ENCODE measurements at places on chromosomes 1 and 21. TPM values are rescaled to one million over a fixed set of nuclear protein-coding genes. Genes with fewer than 3 reads are reported as not detected.

The GON4L gene
- 34.2 TPM for total RNA-seq

The OR14K1 gene
- total RNA-seq = not detected

The PLA2G2C gene
- total RNA-seq = not detected

The PTPN7 gene
- total RNA-seq = not detected

GRCh38 chr1:111720274-111720976, 18.8 kb downstream of the INKA2 start:
- no peak for DNase-seq

GRCh38 chr1:21855257-21856096, 43.4 kb downstream of the LDLRAD2 start:
- no peak for DNase-seq

DNA sequence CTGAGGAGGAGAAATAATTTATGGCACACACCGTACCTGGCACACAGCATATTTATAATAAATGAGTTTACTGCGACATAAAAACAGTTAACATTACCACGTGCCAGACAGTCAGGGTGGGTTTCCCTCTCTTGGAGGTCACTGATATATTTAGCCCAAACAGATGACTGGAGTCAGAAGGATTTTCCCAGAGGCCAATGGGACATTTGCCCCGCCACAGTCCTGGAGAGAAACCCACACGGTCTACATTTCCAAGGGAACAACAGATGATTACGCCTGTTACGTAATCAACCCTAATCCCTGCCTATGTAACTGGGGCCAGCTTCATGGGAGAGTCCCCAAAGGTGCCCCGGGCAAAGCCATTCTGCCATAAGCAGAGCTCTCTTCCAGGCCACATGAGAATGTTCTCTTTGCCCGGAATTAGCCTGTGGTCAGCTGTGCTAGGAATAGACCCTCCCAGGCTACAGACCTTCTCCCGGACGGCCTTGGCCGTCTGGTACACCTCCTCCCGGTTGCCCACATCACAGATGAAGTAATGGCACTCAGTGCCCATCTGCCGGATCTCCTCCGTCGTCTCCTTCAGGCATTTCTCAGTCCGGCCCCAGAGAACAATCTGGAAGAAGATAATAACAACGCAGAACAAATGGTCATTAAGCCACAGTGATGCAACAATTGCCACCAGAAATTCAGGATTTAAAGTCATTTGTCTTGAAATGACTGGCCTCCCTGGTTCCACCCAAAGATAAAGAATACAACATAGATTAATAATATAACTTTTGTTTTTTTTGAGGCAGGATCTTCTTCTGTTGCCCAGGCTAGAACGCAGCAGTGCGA, 37.7 kb downstream of the DHRS3 start:
- DNase-seq = no peak

GRCh38 chr1:39173119-39173994, 31.1 kb upstream of the MACF1 start:
- no peak for DNase-seq

DNA sequence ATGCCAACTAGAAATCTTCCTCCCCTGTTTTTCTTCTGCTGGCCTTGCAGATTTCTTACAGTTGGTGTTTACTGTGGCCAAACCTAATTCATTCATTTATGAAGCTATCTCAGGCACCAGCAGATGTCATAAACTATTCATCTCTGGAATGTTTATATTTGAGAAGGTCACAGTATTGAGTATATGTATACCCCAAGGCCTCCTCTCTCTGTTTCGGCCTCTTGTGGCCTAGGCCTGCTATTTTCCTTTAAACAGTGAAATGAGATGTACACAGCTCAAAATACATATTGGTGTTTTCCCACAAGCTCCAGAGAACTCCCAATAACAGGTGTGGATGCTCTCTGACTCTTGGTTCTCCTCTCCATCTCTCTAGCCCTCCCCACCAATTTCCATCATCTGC, 520.7 kb upstream of the CAMK1G start:
- DNase-seq = no peak

DNA sequence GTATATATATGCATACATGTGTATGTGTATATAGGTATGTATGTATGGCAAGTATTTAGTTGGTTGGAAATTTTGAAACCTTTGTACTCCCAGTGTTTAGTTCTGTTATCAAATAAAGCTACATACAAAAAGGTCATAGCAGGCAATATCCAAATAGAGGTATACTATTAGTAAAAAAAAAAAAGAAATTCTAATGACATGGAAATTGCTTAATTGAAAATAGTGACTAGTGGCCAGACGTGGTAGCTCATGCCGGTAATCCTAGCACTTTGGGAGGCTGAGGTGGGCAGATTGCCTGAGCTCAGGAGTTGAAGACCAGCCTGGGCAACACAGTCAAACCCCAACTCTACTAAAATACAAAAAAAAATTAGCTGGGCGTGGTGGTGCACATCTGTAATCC, 351.6 kb upstream of the NR5A2 start:
- no peak for DNase-seq

The COL18A1 gene
- 1,199 TPM for total RNA-seq

- no peak for DNase-seq
Measured at GRCh38 chr1:244207042-244207934, 156.2 kb downstream of the ZBTB18 start.

DNA sequence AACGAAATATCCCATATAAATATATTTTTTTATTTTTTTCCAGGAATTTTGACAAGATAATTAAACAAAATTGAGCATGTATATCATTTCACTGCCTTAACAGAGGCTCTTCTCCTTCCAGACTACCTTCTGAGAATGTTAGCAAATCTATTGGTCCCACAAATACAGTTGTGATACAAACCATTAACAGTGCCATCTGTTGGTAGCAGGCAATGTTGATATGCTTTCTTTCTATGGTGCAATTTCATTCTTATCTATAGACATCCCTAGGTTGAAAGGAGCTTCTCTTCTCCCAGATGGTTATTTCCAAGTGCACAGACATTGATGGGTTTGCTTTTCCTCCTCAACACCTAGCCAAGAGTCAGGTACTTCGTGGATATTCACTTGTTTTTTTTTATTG, 303.6 kb downstream of the USH2A start:
- no peak for DNase-seq

DNA sequence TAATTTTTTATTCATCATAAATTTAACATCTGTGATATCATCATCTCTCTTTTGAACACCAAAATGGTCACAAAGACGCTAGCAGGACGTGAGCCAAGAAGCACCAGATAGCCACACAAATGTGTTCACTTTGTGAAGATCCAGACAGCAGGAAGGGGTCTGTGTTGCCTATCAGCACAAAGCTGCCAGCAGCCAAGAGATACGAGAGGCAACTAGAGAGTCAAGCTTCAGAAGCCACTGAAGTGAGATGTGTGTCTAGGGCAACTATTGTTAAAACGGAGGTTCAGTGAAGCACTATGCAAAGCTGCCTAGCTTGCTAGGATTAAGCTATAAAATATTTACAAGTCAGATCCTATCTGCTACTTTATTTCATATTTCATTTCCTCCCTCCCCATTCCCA, 45.3 kb downstream of the NDC1 start:
- DNase-seq = no peak

- DNase-seq = no peak
Measured at GRCh38 chr1:151953409-151954094, 40.1 kb downstream of the S100A10 start.

The PPIAL4G gene
- total RNA-seq = not detected

DNA sequence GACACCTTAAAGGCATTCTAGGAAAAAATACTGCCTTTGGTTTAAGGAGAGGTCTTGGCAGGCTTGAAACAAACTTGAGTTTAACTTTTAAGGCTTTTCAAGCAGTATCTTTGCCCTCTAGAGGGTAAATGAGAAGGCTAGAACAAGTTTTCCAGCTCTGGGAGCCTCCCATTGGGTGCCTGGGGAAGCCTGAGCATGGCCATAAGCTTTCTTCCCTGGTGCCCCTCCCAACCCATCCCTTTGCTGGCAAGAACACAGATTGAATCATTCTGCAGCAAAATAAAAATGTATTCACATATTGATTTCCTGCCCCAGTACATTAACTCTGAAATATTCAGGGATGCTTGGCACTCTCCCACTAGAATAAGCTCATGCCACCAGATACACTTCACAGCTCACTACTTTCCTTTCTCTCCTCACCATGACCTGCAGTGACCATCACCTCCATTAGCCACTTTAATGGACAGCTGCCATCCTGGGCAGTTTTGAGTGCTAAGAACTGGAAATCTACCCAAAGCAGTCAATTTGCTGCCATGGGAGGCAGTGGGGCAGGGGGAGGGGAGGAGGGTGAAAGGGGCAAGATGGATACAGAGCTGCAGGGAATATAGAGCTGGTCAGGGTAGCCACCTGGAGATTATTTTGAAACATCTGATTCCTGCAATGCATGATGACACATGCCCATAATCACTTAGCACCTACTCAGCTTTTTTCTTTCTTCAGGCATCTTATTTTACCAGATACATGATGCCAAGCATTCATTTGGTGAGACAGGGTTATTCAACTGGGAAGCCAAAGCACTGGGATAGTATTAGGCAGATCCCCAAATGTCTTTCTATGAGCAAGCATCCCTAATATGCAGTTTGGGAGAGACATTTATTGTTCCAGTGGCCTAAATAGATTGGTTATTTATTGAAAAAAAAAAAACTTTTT, 140.6 kb downstream of the SYT2 start:
- no peak for DNase-seq

GRCh38 chr1:173603056-173603591, at the start of gene SLC9C2:
Gene SLC9C2, minus strand, starts transcription at chr1:173603072. Its CDS starts 1,296 bp downstream, at chr1:173601776.
- no peak for DNase-seq

The KIF17 gene
- total RNA-seq = 16.3 TPM

The FTCD gene
- 0.64 TPM for total RNA-seq

GRCh38 chr1:236534151-236534651, 10.4 kb downstream of the LGALS8 start:
- peak; percentile 16 for DNase-seq

- peak; percentile 42 for DNase-seq
Measured at GRCh38 chr21:37582590-37582989, 216.0 kb downstream of the DYRK1A start.

The MPL gene
- total RNA-seq = not detected

DNA sequence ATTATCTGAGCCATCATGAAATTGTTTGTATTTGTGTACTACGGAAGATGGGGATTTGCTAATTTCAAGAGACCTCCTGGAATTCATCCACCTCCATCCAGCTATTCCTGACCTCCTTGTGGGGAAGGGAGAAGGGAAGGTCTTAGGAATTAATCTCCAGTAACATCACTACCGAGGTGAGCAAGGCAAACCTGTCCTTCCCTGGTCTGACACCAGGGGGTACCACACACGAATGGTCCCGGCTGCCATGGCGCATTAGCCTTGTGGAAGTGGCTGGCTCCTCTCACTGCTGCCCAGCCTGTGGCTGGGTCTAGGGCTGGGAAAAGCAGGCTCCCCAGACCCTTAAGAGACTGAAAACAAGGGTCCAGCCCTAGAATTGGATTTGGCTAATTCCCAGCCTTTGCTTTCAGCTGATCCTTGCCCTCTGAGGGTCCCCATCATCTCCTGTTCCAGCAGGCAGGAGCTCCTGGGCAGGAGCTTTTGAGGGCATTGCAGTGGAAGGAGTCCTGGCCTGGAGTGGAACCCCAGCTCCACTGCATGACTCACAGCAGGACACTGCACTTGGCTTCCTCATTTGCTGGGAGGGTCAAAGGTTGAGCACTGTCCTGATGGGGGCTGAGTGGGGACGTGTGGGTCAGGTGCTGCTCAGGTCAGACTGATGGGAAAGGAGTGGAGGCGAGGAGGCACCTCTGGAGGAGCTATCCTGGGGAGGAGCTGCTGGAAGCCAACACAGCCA, 34.8 kb downstream of the RIMS3 start:
- no peak for DNase-seq

The TTC13 gene
- total RNA-seq = 19.7 TPM

GRCh38 chr1:64960731-64961130, 5.6 kb downstream of the JAK1 start:
- DNase-seq = no peak

GRCh38 chr21:35138665-35139381, 89.7 kb upstream of the RUNX1 start:
- DNase-seq = no peak

The FCER1G gene
- not detected for total RNA-seq

The BGLAP gene
- not detected for total RNA-seq

- DNase-seq = no peak
Measured at GRCh38 chr1:5526822-5527551, 465.2 kb downstream of the NPHP4 start.
